Glutamatergic neuron (in vitro differentiated cells): ENCODE measurements at places on chromosomes 4 and X.
A peak's percentile ranks its signal among the peaks of the same experiment; 100 is the strongest.

DNA sequence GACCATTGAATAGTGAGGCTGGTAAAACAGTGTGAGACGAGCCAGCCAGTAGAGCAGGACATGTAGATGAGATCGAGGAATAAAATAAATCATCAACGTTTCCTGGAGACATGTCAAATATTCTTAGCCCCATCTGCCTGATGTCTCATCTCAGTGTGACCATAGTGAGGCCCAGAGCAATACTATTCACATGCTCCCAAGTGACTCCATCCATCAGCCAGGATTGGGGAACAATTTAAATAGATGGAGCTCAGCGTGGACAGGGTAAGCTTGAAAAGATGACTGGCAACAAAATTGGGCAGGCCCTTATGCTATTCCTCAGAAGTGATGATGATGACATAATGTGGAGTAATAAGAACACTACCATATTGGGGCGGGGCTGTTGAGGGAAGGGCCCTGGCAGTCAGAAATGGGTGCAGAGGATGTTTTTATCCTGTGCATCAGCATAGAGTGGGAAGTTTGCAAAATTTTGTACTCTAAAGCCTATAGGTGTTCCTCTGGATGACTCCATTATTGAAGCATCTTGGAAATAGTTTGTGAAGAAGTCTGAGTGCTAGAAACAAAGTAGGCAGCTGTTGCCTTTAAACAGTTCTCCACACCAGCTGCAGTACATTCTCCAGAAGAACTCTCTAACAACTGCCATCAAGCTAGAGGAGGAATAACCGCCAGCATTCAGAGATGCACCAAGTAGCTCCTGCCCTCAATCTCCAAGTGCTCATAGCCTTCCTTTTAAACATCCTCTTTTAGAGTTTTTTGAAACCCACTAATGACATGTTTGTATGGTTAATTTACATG lies 333.0 kb downstream of the DCHS2 start:
- DNase-seq = no peak

DNA sequence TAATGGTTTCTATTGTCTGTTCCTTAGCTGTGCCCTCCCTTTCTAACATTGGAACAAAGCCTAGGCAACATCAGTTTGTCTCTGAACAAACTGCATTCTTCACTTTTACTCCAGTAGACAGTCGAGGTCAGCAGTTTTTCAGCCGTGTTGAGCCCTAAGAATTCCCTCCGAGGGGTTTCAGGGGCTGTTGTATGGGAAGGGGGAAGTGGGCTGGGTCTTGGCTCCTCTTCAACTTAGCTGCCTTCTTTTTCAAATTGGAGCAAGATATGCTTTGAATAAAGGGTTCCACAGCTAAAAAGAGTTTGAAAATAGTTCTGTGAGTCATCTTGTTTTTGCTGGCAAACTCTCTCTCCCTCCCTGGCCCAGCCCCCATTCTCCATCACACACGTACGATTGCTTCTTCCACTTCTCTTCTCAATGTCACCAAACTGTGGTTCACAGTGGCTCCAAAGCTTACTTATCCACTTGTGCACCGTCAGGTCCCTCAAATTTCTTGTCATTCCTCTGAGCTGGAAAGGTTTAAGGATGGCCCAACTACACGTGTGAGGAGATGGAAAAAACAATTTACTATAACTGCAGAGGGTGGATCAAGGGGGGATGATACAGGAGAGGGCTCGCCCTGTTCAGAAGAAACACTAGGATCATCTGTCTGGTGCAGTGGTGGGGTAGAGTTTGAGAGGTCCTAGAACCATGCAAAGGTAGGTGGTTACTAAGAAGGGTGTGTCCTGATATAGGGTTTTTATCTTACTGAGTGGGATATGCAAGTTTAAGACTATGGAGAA lies 9.2 kb upstream of the MAML3 start:
- DNase-seq = no peak

DNA sequence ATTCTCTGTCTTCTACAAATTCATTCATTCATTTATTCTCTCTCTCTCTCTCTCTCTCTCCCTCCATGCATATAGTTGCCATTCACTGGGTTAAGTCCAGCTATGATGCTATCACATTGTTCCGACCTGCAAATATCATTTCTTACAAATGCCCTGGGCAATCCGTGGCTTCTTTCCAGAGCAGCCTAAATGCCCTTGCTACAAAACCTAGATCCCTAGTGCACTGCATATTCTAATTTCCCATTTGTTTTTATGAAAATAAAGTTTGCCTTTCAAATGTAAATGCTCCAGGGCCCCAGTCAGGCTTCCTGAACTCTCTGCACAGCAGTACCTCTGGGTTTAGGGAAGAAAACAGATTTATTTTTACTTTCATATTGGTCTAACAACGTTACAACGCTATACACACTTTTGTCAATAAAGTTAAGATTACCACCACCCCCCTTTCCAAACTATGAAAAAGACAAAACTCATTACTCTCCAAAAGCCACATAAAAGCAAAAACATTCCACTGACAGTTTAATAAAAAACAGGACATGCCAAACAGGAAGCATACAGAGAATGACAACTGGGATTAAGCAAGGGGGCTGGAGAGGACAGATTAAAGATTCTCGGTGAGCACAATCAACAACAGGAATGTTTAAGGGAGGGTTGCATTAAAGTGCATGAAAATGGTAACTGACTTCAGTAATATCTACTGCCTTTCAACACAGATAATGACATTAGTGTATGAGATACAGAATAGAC lies 104.3 kb downstream of the USP46 start:
- no peak for DNase-seq

DNA sequence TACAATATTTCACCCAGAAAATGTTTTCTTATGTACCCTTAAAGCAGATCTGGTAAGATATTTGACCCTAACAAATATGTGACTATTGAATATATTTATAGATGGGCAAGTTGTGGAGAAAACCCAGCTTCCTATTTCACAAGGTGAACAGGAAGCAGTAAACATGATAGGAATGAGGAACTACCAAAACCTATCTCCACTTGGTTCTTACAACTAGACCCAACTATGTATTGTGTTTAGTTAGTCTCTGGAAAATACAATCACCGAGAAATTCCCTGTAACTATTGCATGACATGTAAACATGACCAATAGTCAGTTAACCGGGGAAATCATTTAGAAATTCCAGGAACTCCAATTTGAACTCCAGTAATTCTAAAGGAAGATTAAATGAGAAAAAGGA lies 8.4 kb upstream of the RXFP1 start:
- DNase-seq = no peak

GRCh38 chrX:100615005-100615404 lies 21.6 kb downstream of the TSPAN6 start:
- DNase-seq = no peak

GRCh38 chr4:106362086-106362825 lies 6.3 kb downstream of the GIMD1 start:
- DNase-seq = no peak

DNA sequence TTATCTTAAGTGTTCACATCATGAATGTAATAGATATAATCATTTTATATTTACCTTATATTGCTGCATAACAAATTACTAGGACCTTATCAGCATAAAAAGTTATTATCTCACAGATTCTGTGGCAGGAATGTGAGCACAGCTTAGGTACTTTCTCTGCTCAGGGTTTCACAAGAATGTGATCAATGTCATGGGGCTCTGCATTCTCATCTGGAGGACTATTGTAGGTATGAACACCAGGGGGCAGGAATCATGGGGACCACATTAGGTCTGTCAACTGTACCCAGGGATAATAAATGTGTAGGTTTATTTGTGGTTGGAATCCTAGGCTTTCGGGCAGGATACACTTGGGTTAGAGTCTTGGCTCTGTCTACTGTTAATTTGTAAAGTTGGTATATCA lies 519.2 kb downstream of the ARAP2 start:
- no peak for DNase-seq

DNA sequence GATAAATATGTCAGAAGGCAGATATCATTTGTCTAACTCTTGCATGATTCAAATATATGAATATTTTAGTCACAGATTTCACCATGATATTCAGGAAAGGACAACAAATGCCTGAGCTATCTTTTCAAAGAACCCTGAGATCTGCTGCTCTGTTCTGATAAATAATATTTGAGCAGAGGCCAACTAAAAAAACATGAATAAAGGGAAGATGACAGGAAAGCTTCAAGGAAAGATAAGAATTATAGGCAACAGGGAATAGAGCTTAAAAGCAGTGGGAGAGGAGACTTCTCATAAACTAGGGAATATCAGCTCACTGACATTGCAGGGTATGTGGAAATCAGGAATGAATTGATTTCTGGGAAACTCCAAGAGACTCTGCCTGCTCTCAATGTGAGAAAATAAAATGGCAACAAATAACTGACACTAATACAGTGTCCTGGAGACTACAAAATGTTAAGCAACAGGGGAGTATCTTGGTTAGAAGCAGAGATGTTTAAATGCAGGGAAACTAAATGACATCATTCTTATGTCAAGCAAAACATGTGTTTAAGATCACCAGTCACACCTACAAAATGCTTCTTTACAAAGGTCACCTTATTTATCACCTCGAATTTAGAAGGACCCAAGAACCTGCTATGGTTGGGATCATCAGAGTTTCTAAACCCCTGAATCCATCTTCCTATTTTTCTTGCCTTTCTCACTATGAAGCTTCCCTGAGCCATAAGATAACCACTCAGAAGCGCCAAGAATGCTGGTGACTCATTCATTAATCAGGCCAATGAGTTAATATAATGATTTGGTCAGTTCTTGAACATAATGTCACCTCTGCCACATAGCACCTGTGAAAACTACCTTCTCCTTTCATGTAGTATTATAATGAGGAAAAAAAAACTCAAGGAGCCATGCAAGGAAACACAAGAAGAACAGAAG lies 78.1 kb downstream of the NDST3 start:
- no peak for DNase-seq

- DNase-seq = no peak
These were observed 6.8 kb upstream of the SASH3 start for GRCh38 chrX:129772796-129773431.

GRCh38 chr4:76947369-76947768 lies 2.2 kb upstream of the SEPTIN11 start:
- no peak for DNase-seq

DNA sequence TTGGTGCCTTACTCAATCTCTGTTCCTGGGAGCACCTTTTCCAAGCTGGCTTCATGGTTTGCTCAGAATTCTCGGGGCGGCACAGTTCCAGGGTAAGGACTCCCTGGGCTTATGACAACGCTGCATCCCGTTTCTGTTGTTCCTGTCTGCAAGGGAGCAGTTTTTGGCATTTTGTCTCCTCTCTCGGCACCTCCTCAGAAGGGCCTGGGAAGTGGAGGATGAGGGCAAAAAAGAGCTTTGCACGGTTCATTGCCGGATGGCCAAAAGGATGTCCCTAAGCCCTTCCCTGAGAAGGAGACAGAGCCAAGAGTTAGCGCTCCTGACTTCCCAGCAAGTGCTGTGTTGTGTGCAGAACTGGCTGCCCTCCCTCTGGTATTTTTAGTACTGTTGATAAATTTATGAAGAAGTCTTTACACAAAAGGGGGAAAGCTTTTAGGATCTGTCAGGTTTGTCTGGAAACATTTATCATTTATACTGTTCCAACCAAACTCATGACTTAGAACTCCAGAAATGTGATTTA lies 13.4 kb downstream of the SRD5A3 start:
- DNase-seq = no peak

DNA sequence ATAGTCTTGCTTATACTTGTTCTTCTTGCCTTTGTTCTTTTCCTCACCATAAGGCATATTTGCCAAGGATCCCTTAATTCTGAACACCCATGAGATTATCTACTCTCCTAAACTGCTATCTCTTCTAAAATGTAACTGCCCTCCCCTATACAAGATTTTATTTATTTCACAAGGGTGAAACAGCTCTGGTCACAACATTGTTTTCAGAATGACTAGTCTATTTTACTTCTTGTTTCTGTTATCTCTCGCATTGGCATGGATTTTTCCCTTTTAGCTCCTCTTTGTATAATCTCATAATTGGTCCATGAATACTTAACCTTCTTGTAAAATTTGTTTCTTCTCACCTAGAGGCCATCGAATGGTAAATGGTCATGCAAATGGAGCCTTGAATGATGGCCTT lies 17.2 kb upstream of the COL25A1 start:
- DNase-seq = no peak

DNA sequence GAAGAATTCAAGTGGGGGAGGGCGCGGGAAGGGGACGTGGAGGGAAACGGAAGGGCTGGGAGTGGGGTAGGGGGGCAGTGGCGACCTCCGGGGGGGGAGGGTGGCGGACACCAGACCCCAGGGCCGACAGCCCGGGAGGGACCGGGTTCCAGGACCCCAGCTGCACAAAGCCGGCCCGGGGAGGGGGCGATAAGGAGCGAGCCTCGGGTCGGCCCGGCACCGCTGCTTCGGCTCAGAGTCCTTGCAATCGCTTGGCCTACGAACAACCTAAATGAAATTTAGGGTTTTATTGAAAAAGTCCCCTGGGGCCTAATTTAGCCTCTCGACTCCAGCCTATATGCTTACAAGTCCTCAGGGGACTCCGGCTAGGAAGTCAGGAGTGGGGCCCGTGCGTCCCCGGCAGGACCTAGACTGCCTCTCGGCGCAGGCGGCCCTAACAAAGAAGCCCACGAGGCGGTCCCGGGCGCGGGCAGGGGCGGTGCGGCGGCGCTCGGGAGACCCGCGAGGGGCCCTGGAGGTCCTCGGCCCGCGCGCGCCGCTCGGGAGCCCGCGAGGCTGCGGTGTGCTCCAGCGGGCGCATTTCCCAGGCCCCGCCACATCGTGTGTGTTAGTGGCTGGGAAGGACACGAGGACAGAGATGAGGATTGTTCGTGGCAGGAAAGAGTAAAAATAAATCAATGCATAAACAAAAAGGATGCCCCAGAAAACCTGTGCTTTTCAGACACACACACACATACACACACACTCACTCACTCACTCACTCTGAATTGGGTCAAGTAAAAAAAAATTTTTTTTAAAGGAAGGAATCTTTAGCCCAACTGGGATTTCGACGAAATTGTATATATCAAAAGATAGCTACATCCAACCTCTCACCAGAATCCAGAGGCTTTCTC lies 70.0 kb downstream of the MGST2 start:
- peak; percentile 83 for DNase-seq

GRCh38 chr4:130043732-130044160 lies 947.8 kb downstream of the C4orf33 start:
- DNase-seq = no peak

- no peak for DNase-seq
These were observed 23.0 kb downstream of the GRXCR1 start for GRCh38 chr4:42915484-42915883.

DNA sequence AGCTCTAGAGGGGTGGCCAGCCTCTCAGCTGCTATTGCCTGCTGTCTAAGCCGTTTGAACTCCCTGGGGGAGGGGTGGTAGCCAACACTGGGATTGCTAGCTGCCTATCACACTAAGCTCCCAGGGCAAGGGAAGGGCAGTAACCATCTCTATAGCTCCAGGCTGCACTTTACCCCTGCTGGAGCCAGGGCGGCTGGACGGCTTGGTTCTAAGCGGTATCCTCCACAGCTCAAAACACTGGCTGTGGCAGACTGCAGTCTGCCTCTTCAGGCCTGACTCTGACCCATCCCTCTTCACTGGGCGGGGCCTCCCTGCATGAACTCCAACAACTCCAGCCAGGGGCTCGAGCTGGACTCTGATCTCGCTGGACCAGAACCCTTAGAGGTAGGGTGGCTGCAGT lies 55.3 kb upstream of the GNRHR start:
- peak; percentile 31 for DNase-seq
